Globus pallidus (tissue), 1 donor: ENCODE measurements at places on chromosomes 1 and 21.

DNA sequence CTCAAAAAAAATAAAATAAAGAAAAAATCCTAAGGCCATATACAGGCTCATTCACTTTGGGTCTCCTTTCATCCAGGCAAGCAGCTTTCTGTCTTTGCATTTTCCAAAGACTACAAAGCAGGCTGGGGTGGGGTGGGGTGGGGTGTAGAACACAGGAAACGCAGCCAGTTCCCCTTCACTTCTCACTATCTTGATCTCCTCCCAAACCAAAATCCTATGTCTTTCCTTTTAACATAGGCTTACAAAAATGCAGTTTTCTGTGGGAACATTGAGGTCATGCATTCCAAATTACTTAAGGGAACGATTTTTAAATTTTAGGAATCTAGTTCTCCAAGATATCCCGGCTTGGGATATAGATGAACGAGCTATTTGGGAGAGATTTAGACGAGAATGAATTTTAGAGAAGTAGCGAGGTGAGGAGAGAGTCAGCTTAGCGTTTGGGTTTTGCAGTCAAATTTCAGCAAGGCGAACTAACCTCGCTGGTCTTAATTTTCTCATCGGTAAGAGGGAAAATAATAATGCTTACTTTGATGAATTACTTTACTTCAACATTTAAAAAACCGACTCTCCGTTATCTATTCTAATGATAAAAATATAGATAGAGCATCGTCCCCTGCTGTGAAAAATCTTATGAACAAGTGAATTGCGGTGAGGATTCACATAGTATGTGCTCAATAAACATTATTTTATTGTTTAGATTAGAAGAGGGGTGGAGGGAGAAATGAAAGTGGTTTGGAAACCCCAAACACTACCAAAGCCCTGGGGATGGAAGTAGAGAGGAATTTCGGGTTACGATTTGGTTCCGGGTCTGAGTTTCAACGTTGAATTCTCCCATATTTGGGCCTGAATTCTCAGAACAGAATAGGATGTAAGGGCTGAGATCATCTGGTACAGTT lies 735 bp upstream of the STX12 start:
- DNase-seq, result no peak

DNA sequence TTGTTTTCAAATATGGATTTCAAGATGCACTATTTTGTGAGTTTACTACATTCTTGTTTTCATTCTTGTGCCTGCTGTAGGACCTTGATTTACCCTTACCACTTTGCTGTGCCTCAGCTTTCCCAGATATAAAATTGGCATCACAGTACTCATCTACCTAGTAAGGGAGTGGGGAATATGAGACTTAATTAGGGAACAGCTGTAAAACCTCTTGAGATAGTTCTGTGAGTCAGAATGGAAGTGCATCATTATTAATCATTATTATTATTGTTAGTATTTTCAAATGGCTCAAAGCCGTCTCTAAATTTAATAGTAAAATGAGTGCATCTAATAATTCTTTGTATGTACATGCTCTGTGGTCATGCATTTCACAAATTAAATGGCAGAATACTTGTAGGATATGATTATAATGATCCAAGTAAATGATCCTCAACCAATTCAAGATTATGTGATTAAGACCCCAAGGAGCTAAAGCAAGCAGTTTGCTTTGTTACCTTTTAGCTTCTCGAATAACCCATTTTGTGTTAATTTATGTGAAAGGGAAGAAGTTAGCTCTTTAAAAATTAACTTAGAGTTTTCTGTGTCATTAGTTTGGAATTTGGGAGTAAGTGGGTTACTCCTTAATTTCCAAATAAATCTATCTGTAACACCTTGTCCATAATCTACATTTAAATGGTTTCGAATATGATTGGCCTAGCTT lies 155.4 kb downstream of the NFIA start:
- DNase-seq, result no peak

GRCh38 chr1:34771573-34772371 lies 9.2 kb upstream of the GJB3 start:
- no peak for DNase-seq

- no peak for DNase-seq
Observed at GRCh38 chr21:27426196-27426595, 459.3 kb upstream of the ADAMTS5 start.

DNA sequence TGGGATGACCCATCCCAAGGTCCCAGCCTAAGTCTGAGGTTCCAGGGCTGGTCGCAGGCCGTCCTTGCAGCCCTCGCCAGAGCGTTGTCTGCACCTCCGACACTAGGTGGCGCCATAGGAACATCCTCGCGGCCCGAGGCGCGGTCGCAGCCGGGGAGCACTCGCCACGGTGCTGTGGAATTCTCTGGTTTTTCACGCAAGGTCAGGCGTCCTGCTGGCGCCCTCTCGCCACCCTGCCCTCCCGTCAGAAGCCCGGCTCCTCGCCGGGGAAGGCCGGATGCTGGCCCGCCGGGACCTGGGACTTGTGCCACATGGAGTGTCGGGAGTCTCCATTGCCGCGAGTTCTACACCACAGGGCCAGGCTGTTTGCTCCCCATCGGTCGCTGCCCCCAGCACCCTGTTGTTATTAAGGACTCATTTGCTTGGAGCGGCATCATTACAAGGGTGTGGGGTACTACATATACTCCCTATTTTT lies 196.8 kb upstream of the LMO4 start:
- DNase-seq, result peak; percentile 81

DNA sequence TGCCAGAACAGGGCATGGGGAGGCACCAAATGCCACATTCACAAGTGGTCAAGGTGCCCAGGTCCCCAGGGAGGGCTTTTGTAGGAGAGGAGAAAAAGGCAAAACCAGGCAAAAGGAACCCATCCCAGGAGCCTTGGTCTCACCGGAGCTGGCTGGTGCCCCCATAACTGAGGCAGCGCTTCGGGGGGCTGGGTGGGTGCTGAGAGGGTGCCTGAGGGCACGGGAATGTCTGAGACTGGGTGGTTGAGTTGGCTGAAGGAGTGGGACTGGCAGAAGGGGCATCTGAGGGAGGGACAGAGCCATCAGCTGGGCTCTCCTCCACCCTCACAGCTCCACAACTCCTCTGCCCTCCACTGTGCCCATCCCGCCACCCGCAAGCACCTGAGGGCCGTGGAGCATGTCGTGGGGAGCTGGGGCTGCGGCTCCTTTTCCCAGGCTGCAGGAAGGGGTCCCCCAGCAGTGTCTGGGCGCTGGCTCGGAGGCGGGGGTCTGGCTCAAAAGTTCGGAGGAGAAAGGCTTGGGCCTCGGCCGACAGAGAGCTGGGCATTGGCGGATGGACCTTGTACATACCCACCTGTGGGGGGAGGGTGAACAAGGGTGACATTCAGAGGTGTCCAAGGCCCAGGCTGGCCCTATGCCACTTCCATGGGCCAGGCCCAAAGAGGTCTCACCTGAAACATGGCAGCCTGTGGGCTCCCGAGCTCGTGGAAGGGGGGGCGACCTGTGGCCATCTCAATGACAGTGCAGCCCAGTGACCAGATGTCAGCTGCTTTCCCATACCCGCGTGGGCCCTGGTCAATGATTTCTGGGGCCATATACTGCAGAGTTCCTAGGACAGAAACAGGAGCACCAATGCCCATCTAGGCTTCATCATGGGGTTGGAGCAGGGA lies 8.5 kb downstream of the MAP3K6 start:
- DNase-seq, result no peak

- no peak for DNase-seq
Observed at GRCh38 chr1:25556791-25557476, 13.5 kb downstream of the LDLRAP1 start.

GRCh38 chr21:32336711-32337110 lies 38.1 kb downstream of the MRAP start:
- DNase-seq, result peak; percentile 83

DNA sequence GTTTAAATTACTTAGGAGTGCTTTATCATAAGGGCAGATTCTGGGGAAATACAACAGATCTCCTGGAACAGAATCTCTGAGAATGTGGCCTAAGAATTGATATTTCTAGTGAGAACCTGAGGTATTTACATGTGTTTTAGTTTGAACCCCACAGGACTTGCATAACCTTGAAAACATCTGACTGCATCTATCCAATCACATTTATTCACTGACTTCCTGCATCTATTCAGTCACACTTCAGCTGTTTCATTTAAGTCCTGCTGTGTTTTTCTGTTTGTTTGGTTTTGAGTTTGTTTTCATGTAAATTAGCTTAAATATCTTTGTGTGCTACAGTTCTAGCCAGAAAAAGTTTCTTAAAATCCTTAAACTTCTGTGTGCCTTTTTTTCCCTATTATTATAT lies 1260.7 kb downstream of the PLA2G4A start:
- DNase-seq, result no peak

DNA sequence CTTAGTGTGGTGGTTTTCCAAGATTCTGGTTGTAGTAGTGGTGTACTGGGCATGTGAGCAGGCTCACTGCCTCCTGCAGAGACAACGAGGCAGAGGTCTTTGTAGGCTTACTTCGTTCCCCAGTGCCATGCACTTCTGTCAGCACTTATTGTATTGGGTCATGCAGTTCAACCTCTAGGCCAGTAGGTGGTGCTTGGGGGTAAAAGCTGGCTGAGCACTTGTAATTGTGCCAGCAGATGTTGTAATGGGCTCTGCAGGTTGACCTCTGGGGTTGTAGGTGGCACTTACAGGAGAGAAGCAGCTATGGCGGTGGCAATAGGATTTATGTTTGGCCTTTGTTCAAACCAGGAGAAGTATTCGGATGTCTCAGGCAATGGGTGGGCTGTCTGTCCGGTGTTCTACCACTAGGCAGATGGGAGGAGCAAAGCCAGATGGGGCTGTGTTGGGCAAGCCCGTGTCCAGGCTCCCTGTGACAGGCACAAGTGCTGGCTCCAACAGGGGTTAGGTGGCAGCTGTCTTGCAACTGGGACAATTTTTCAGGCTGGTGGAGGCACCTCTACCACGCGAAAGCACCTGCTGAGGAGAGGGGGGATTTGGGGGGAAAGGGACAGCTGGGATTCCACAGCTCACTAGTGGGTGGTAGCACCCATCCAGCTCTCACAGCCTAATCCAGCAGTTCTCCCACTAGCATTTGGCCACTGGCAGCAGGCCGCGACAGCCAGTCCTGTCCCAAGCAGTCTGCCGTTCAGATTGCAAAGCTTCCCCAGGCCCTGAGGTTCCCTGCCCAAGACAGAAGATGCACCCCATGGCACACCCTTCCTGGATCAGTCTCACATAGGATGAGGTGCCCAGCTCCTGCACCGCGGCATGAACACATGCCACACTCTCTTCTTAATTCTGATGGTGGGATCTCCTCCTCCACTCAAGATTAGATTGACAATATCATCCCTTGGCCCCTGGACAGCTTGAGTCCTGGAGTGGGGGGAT lies 274.5 kb downstream of the CTH start:
- peak; percentile 30 for DNase-seq

DNA sequence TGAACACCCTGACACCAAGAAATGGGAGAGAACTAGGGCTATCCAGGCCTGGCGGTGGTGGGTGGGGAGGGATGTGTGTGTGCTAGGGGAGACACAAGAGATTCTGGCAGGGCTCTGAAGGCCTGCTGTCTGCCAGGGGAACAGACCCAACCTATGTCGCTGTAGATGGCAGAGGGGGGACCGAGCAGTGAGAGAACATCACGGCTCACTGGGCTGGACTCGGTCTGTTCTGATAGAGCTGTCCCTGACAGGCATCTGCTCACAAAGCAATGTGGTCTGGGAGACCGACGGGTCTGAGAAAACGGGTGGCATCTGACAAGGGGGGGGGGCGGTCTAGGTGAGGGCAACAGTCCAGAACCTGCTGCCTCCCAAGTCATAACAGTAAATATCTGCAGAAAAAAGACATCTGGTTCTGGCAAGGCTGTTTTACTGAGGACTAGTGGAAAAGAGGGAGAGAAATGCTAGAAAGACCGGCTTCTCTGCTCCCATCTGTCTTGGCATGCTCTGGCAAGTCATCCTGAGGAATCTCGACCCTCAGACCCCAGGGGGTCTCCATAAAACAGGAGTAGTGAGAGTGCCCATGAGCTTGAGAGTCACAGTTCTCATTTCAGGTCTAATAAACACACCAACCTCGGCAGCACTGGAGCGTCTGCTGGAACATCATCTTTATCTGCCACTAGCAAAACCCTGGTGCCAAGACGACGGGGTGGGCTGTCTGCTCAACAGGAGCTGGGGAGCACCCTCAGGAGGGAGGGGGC lies 36.5 kb downstream of the SLC66A1 start:
- DNase-seq, result no peak

DNA sequence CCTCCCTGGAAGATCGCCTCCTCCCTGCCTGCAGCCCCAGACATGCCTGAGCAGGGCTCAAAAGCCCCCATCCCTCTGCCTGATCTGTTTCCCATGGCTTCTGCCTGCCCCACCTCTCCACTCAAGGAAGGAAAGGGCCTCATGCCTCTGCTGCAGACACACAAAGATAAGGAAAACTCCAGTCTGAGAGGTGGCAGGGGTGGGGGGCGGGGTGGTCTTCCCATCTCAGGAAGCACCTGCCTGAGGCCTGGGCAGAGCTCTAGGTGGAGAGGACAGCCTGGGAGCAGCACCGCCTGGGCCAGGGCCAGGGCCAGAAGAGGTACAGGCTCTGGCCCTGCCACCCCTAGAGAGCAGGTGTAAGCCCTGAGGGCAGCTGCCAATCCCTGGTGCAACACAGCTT lies 4.1 kb upstream of the GJB3 start:
- DNase-seq, result no peak

- DNase-seq, result no peak
Observed at GRCh38 chr1:6795203-6795602, 9.9 kb downstream of the CAMTA1 start.

GRCh38 chr1:110057963-110058518 lies 12.4 kb downstream of the ALX3 start:
- no peak for DNase-seq

GRCh38 chr1:244353551-244354091 lies 98.1 kb downstream of the ADSS2 start:
- no peak for DNase-seq

DNA sequence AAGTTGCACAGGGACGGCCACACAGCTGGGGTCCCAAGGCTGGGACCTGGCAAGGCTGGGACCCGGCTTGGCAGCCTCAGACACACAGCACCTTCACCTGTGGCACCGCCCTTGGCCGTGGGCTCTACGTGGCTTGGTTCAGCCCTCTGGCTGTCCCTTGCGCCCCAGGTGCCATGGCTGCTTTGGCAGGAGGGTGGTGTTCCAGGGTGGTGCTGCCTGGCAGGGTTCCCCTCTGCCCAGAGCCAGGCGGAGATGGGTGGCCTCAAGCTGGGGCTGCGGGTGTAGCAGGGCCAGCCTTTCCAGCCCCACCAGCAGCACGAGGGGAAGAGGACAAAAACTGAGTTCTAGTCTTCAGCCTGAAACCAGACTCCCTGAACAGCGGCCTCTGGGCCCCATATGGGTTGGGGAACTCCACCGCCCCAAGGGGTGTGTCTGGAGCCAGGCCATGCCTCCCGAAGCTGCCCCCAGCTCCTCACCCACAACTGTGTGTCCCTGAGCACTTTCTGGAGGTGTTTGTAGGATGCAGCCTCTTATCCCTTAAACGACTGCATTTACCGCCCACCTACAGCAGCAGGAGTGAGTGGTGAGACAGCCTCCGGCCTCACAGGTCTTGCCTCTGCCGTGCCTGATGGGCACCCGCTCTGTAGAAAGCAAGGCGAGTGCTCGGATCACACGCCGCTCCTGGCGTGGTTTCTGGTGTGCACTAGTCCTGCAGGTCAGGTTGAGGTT lies 92.3 kb downstream of the PDE9A start:
- no peak for DNase-seq

DNA sequence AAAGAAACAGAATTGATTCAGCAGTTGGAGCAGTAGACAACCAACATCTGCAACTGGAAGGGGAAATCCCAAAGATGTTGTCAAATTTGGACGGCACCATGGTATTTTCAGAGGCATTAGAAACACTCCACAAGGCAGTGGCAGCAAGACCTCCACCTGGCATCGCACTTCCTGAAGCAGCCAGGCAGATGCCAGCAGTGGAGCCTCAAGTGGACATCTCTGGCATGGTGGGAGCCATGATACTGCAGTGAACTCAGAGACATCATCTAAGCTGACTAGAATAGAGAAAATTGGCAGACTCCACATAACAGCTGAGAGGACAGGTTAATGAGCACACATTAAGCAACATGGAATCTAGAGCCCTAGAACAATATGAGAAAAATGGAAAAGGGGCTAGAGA lies 33.9 kb upstream of the RGS8 start:
- no peak for DNase-seq
